Activated CD4-positive, alpha-beta T cell treated with anti-CD3 and anti-CD28 coated beads for 1 hour (primary cell): ENCODE measurements at places on chromosomes 7 and 10.

- DNase-seq = no peak
These were observed 217.6 kb downstream of the PCLO start for GRCh38 chr7:82945056-82945455.

- no peak for DNase-seq
These were observed 190.3 kb downstream of the GALNT17 start for GRCh38 chr7:71322201-71322600.

DNA sequence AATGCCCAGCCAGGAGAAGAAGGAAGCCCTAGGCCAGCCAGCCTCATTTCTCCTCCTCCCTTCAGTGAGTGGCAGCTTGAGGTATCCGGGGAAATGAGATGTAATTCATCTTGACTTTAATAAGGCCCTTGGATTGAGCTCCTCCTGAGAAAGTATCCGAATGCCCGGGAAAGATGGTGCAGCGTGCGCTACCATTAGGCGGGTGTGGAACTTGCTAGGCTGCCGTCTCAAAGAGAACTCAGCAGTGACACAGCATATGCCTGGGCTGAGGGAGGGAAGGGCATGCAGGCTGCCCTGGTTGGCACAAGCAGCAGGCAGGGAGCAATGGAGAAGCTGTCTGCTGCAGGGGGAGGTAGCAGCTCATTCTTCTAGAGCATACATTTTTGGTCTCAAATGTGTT is 659.8 kb upstream of the FOXK1 start:
- no peak for DNase-seq

DNA sequence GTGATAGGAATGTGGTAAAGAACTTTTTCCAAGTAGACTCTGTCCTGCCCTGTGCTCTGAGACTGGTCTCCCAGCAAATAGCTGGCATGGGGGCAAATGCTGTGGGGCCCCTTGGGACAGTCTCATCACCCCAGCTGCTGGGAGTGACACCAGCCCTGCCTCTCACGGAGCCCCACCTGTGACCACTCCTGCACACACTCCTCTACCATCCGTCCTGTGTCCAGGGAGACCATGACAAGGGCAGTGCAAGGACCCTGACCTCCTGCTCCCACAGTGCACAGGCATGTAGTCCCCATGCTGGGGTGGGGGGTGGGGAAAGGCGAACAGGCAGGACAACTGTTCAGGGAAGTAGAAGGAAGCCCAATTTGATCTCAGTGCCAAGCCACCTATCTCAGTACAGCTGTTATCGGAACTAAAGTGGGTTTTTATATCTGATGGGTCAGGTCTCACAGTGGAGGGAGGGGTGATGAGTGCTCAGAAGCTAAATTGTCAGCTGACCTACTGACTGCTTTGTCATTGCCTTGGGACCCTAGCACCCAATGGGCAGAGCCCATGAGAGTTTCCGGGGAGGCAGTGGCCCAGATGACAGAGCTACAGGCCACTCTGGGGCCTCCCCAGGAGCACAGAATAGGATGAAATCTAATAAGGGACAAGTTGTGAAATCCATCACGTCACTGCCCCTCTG is 24.5 kb downstream of the VSTM4 start:
- DNase-seq = no peak
